ENCODE measurements at places on chromosomes 1 and 21.

GRCh38 chr1:167905671-167906070 lies 8.3 kb downstream of the ADCY10 start:
- DNase-seq: no peak

GRCh38 chr1:82453511-82454185 lies 652.9 kb downstream of the ADGRL2 start:
- DNase-seq: no peak

DNA sequence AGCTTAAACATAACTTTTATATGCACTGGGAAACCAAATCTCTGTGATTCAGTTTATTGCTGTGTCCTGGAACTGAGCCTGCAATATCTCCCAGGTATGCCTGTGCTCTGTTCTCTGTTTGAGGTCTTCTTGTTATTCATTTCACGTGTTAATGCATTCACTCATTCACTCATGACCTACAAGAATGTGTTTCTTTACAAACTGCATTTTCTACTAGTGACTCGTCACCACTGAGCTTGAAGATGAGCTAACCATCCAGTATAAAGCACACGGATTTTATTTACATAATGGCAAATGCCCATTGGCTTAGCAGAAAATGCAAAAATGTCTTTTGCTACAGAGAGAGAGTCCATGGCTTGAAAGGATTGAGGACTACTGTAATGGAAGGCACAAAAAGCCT lies 75.0 kb upstream of the DUSP10 start:
- no peak for DNase-seq

DNA sequence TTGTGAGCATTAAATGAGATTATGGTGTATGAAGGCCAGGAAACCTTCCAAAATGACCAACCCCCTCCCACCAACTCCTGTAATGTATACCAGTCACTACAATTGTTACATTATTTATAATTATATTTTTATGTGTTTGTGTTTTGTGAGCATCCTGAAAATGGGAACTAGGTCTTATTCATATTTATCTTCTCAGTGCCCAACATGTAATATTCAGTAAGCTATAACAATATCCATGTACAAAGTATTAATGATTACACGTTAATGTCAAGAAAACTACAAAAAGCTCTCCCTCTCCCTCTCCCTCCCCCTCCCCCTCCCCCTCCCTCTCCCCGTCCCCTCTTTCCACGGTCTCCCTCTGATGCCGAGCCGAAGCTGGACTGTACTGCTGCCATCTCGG lies 19.0 kb upstream of the ASAP3 start:
- DNase-seq: no peak

- DNase-seq: no peak
Observed at GRCh38 chr1:223180731-223181321, 37.8 kb upstream of the TLR5 start.

DNA sequence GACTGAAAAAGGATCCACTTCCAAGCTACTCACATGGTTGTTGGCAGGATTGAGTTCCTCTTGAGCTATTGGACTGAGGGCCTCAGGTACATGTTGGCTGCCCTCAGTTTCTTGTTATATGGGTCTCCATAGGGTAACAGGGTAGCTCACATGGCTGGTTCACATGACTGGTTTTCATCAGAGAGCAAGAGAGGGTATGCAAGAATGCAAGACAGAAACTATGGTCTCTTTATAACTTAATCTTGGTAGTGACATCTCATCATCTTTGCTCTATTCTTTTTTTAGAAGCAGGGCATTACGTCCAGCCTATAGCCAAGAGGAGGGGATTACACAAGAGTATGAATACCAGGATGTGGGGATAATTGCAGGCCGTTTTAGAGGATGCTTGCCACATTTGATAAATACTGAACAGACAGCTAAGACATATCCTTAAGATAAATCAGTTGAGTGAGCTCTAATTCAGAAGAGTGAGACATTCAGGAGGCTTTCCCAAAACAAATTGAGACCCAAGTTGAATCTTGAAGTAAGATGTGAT lies 100.2 kb downstream of the HMCN1 start:
- DNase-seq: no peak

- no peak for DNase-seq
Observed at GRCh38 chr21:27058673-27059605, 92.1 kb upstream of the ADAMTS5 start.

- no peak for DNase-seq
Observed at GRCh38 chr1:232810856-232811255, 5.6 kb downstream of the MAP10 start.

- peak; percentile 37 for DNase-seq
Observed at GRCh38 chr1:214044438-214045214, 56.9 kb downstream of the PROX1 start.

DNA sequence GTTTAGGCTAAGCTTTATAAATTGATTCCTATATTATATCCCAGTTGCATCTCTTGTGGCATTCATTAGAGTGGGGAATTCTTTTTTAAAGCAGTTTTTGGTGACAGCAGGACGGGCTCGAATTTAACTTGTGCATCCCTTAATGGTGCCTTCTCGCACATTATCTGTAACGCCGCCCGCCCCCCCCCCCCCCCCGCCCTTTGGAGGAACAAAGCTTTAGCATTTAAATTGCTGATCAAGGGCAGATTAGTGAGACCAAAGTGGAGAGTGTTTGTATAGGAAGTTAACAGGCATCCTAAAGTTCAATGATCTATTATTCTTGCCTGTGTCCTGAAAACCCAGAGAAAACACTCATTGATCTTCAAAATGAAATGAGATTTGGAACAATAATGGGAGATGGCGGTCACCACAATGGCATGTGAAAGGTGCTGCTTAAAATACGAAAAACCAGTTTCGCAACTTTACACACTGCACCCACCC lies 2.2 kb downstream of the LMO4 start:
- peak; percentile 83 for DNase-seq

GRCh38 chr21:44893948-44894656 lies 20.6 kb upstream of the PTTG1IP start:
- no peak for DNase-seq

GRCh38 chr1:94543893-94544635 lies 2.5 kb upstream of the F3 start:
- no peak for DNase-seq

DNA sequence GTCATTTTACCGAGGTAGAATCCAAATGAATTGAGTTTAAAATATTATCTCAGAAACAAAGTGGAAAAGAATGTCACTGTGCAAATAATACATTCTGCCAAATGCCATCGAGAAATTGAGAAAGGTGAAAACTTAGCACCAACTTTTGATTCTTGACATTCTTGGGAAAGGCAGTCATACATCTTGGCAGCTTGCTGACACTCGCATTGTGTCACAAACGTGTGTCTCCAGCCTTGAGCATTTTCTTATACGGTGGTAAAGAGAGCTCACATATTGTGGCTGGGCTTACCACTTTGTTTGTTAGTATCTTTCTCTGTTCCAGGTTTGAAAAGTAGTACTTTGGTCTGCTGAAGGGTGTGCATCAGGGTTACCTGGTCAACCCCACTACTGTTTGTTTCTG lies 1456.1 kb downstream of the BRINP3 start:
- no peak for DNase-seq

DNA sequence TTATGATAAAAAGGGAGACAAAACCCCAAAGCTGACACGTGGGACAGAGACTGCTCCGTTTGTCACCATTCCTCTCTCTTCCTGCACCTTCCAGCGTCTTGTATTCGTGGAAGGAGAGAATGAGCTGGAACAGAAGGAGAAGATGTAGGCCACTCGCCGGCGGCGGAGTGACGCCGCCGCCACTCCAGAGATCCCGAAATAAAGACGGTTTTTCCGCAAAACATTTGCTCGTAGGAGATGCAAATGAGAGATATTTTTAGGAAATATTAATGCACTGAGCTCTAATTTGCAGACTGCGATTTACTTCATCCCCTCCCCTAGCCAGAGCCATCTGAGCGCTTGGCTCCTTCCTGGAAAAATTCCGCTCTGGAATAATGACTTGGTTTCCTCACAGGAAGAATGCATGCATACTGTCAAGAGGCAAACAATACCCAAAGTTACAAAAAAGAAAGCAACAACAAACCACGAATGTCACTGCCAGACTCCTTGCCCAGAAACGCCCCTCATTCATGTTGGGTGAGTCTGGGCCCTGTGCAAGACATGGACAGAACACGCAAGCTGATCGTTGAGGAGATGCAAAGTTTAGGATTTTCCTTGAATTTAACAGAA lies 18.0 kb upstream of the ADARB1 start:
- no peak for DNase-seq

DNA sequence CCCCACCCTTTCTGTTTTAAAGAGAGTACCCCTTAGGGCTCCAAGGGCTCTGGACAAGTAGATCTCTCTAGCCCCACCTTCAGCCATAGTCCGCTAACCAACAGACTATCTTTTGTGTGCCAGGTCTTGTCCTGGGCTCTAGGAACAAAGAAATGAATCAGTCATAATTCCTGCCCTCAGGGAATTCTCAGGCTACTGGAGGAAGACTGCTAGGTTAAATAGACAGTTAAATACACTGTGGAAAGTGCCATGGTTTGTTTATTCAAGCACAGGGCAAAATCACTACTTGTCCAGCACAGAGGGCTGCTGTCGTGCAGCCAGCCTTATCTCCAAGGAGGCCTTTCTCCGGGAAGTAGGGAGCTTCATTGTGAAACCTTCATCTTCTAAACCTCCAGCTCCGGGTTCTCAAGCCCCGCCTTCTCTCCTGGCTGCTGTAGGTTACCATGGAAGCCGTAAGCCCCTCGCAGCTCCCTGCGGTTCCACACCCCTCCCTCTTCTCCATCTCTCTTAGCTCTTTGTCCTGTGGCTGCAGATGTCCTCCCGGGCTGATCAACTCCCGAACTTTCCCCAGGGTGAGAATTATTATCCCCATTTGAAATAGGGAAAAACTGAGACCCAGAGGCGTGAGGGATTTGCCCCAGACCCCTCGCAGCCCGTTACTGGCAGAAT lies 29.8 kb downstream of the SHISAL2A start:
- no peak for DNase-seq
